Stimulated activated naive CD8-positive, alpha-beta T cell treated with anti-CD3 and anti-CD28 coated beads, Interleukin-15, amount 100 ng/mL, for 72 hours (primary cell): ENCODE measurements at places on chromosomes 7 and 10.

- no peak for DNase-seq
These were observed 28.0 kb upstream of the TNS3 start for GRCh38 chr7:47609803-47610452.

DNA sequence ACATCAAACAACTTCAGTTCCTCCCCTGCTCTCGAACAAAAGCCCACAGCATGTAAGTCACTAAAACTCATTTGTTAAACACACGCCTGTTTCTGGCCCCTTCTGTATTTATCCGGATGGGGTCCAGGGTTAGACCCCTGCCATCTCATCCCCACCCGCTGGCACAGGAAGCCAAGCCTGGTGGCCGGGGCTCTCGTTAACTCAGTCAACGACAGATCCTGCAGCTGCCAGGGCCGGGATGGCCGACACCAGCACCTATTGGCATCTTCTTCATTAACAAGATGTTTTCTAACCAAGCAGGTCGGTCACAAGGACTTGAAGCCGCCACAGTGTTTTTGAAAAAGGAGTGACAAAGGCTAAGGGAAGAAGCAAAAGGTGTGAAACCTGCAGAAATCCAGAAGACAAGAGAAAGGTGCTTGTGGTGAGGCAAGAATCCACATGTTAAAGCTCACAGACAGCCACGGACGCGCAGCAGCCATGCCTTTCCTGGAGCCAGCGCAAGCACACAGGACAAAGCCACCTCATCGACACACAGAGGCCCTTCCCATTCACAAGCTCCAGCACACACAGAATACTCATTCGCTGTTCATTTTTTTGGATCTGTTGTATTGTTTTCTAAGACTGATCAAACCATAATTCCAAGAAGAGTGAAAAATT, 202.7 kb downstream of the DIP2C start:
- no peak for DNase-seq

DNA sequence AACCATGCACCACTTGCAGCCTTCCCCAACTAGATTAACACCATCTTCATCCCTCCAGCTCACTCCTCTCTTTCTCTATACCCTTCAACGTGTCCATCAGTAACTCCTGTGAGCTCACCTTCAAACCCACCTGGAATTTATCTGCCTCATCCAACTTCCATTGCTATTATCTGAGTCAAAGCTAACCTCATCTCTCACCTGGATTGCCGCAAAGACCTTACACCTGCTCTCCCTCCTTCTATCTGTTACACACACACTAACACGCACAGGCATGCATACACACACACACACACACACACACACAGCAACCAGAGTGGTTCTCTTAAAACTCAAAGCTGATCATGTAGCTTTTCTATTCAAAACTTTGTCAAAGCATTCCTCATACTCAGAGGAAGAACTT, 3.8 kb upstream of the TFEC start:
- DNase-seq = no peak

- DNase-seq = peak; percentile 22
These were observed 390.1 kb downstream of the GATA3 start for GRCh38 chr10:8444630-8445029.

DNA sequence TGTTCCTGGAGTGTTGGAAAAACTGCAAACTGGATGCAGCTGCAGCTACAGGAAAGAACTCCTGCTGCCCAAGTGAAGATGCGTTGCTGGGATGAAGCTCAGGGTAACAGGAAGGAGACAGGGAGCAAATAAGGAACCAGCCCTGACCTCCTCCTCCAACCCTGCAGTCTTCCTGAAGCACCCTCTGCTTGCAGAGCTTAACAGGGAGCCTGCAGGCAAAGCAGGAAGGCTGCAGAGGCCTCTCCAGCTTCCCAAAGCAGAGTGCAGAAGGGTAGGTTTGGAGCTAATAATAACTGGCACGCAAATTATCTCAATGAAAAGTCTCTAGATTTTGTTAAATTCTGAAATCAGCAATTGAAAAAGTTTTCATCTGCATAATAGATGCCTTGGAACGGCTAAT, 92.5 kb downstream of the SORCS1 start:
- DNase-seq = no peak

- no peak for DNase-seq
These were observed 29.9 kb downstream of the KAZALD1 start for GRCh38 chr10:101091546-101092290.

GRCh38 chr7:34315032-34315431, 343.0 kb upstream of the NPSR1 start:
- DNase-seq = no peak

- DNase-seq = no peak
These were observed 10.6 kb downstream of the DBF4 start for GRCh38 chr7:87886875-87887274.

GRCh38 chr7:4265676-4266075, 416.4 kb upstream of the FOXK1 start:
- no peak for DNase-seq

GRCh38 chr10:718143-718700, 28.8 kb upstream of the DIP2C start:
- no peak for DNase-seq
